ENCODE measurements at places on chromosomes 1 and 21.

GRCh38 chr1:30277911-30278310, 445.5 kb downstream of the MATN1 start:
- no peak for DNase-seq

DNA sequence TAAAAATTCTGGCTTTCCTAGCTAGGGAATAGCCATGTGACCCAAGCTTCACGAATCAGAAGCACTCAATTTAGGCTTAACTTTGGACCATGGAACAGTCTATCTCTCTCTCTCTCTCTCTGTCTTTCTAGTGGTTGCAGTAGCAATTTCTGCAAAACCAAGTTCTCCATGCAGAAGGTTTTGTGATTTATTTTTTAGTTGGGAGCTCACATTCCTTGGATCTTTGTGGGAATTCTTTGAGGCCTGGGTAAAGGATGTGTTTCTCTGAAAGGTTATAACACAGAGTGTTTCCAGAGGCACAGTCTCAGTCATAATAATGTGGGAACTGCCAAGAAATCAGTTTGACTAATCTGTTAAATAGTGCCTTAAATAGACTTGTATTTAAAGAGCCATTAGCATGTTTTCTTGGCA, 112.3 kb upstream of the COL11A1 start:
- peak; percentile 10 for DNase-seq

DNA sequence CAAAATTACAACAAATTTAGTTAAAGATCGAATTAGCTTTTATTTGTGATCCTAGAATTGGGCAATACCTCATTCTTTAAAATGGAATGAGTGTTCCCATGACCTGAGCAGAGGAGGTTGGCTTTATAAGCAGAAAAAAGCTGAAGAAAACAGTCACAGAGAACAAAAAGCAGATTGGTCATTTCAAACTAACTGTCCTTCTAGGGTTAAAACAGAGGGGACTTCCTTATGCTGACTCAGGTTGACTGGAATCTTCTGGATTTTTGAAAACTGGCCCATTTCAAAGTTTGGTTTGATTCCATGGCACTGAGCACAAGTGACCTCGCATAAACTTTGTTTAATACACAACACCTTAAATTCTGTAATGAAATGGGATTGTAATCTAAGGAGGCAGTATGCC, 17.6 kb downstream of the NFASC start:
- no peak for DNase-seq

GRCh38 chr1:207875532-207875931, 35.4 kb downstream of the CD34 start:
- no peak for DNase-seq

DNA sequence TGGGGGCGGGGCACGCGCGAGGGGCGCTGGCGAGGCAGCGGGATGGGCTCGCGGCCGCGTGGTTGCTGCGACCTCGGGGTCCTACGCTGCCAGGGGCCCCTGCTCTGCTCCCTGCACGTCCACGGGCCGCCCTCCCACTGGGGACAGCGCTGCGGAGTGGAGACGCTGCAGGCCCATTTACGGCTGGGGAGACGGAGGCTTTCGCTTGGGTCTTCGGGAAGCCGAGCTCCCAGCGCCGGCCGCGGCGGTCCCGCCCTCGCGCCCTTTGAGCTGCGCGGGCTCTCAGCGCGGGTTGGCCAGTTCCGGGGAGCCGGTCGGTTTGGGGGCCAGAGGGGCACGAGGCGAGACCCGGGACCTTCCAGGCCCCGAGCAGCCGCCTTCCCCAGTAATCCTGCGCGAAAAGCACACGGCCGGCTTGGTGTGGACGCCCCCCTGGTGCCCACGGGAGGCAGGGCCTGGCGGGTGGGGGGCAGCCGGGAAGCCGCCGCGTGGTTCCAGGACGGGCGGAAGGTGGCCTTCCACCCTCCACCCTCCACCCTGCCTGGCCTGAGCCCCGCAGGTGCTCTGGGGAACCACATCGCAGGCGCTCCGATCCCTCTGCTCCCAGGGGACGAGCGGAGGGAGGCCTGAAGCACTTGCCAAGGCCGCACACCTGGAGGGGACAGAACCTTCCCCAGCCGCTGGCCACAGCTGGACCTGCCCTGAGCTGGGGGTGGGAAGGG, 570 bp upstream of the PEX10 start:
- no peak for DNase-seq

GRCh38 chr1:45551684-45552083, 1.1 kb downstream of the AKR1A1 start:
- no peak for DNase-seq

DNA sequence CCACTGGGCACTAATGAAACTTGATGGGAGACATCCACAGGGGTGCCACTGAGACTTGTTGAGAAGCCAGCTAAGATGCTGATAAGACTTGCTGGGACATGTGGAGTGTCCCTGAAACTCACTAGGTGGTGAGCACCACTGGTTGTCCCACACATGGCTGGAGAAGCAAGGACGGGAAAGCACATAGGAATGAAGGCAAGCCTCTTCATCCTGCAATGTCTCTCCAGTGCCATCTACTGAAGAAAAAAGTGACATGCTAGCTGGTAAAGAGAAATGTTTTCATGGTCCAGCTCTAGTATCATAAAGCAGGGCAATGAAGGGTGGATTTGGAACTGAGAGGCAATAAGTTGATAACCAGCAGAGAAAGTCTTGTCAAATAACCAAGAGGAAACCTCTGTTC, 283.0 kb downstream of the PAPPA2 start:
- no peak for DNase-seq

DNA sequence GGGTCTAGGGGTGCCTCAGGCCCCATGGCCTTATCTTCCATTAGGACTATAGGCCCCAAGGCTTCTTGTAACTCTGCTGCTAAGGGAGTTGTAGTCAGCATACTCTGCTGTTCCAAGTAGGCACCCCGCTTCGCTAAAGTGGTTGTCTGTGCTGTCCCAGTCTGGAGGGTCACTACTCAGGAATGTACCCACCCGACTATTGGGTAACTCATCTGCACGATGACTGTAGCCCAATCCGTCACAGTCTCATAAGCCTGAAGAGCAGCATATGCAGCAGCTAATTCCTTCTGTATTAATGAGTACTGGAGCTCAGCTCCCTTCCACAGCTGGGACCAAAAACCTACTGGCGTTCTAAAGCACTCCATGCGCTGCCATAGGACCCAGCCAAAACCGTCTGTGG, 111.0 kb downstream of the GDAP2 start:
- DNase-seq, result no peak

GRCh38 chr21:42010507-42011495, 641 bp upstream of the ZBTB21 start:
- no peak for DNase-seq

DNA sequence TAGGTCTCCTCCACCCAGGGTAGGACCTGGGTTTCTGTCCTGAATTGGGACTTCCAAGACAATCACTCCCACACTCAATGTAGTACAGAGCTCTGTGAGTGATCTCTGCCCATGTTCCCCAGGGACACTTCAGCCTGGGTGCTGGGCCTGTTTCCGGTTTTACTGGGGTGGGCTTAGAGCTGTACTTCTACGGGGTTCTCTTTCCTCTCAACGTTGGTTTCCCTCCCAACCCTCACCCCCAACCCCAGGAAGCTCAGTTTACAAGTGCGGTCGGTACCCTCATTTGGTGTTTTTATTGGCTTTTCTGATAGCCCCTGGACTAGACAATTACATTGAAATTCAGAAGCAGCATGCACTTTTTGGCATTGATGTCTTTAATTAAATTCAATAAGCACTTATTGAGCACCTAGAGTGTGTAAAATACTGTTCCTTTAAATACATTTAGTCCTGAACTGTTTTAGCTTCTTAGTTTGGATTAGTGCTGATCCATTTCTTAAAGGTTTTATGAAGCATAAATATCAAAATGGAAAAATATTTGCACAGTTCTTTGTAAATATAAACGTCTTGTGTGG, 542 bp upstream of the XPR1 start:
- no peak for DNase-seq

DNA sequence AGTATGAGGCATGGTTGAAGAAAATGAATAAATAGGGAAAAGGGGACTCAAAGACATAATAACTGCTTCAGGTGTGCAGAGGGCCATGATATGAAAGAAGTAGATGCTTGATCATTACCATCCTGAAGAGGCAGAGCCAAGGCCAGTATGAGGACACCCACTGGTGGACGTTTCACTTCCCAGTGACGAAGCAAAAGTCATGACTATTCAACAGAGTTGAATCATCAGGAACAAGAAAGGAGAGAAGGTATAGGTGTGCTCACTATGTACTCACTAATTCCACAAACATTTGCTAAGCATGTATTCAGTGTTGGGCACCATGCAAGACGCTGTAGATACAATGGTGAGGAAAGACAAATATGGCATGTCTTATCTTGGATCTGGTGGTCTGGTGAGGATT, 319.2 kb upstream of the RUNX1 start:
- no peak for DNase-seq

DNA sequence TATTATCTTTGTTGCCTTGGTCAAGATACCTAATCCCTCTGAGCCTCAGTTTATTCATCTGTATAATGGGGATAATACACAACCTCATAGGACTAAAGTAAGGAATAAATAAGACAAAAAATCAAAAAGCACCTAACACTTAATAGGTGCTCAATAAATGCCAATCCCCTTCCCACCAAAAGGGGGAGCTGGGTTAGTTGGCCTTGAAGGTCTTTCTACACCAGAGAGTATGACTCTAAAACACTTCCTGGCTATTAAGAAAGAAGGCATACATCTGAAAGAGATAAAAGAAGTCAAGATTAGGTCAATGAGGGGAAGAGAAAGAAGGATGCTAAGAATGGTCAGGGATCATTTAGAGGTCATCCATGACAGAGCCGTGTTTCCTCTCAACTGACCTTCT, 11.1 kb downstream of the VSIG8 start:
- DNase-seq, result no peak

- no peak for DNase-seq
Measured at GRCh38 chr21:45852886-45853400, 128.6 kb upstream of the COL6A1 start.

- DNase-seq, result no peak
Measured at GRCh38 chr1:240091614-240092300, at the start of gene FMN2. TSS of gene FMN2 (plus strand) at chr1:240091883. CDS start at chr1:240092110, 227 bp downstream.

DNA sequence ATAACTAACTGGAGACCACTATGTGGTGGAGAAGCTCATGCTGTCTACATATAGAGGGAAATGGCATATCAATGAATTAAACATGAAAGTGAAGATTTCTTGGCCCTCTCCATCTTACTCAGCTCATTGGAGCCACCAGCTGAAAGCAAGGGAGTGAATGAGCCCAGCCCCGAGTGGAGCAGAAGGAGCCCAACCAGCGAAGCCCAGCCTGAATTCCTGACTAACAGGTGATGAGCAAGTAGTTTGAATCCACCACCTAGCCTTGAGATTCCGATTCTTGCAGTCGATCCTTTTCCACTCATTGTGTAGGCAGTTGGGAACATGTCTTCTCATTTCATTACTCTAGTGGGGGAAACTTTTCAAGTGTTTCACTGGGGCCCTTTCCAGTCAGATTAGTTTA, 18.6 kb upstream of the ST6GALNAC3 start:
- DNase-seq, result no peak

- DNase-seq, result no peak
Measured at GRCh38 chr1:117171900-117172511, 38.7 kb downstream of the VTCN1 start.

- DNase-seq, result no peak
Measured at GRCh38 chr1:98887507-98887906, 117.2 kb downstream of the PLPPR5 start.

Measured in AG04450 (cell line).